ENCODE measurements at places on chromosomes 13 and 19.

DNA sequence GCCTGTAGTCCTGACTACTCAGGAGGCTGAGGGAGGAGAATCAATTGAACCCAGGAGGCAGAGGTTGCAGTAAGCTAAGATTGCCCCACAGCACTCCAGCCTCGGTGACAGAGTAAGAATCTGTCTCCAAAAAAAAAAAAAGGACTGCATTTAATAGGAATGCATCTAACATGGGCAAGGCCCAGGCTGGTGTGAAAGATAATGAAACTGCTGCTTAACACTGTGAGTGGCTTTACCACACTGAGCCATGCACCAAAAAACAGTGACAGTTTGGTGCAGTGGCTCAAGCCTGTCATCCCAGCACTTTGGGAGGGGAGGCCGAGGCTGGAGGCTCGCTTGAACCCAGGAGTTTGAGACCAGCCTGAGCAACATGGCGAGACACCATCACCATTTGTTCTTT, 8.6 kb downstream of the GTF2F1 start:
- DNase-seq, result no peak

DNA sequence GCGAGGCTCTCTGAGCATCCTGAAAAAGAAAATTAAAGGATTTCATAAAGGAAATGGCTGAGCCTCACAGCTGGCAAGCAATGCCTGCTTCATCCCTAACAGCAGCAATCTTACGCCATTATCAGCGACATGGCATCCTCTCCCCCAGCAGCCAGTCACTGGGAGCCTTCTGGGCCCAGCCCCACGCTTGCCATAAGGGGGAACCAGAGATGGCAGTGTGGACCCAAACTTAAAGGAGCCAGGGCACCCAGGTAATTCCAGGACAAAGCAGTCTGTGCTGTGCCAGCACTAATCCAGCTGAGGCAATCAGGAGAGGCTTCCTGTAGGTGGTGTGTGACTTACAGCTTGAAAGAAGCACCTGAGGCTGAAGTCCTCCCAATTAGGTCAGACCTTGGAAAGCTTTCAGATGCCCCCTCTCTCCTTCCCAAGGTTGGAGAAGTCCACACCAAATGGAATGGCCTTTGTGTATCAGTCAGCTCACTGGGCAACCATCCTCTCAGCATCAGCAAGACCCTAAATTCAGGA, 10.3 kb downstream of the VSTM2B start:
- DNase-seq, result no peak

DNA sequence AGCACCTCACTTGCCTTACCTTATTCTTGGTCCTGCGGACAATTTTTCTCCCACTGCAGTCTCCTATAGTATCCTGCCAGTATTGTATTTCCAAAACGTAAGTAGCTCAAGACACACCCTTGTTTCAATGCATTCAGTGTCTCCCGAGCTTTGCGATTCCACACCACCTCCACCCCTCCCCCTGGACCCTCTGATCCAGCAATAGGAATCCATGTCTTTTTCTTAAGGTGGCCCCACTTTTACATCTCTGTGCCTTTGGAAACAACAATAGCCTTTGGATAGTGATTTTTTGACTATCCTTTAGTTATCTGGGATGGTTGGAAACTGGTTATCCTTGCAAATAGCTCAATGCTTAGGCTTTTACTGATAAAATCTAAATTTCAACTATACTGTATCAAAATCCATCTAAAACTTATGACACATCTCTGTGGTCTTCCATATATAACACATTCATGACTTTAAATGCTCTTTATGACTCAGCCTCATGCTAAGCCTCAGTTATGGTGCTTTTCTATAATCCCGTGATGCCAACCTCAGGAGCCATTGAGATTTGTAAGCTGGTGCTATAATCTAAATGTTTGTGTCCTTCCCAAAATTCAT, 27.1 kb downstream of the FAM216B start:
- DNase-seq, result no peak

GRCh38 chr13:104823071-104823470, 1712.4 kb downstream of the EFNB2 start:
- DNase-seq, result no peak

GRCh38 chr13:106796280-106797047, 228.5 kb upstream of the ARGLU1 start:
- DNase-seq, result no peak

DNA sequence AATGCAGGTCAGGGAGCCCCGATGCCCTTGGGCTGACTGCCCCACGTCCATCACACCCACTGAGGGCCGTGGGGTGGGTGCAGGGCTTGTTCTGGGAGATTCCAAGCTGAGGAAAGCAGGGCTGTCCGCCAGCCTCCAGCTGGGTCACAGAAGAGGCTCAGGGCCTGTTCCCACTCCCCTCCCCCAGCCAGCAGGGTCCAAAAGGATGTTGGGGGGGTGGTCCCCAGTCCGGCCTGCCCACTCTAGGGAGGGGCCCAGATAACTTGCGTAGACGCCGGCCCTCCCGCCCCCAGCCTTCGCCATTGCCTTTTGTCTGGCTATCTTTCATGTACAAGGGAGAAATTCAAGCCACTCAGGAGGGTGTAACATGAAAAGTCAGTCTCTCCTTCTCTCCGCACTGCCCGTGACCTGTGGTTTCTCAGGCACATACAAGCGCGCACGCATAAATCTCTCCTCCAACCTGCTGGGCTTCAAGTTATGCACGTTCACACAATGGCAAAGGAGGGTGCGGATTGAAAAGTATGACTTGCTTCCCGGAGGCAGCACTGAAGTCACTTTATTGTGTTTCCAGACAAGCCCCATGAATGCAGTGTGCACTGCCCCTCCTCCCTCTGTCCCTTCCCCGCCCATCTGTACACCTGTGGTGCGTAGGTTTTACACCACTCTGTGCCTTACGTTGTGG, 20.2 kb downstream of the CARM1 start:
- no peak for DNase-seq

DNA sequence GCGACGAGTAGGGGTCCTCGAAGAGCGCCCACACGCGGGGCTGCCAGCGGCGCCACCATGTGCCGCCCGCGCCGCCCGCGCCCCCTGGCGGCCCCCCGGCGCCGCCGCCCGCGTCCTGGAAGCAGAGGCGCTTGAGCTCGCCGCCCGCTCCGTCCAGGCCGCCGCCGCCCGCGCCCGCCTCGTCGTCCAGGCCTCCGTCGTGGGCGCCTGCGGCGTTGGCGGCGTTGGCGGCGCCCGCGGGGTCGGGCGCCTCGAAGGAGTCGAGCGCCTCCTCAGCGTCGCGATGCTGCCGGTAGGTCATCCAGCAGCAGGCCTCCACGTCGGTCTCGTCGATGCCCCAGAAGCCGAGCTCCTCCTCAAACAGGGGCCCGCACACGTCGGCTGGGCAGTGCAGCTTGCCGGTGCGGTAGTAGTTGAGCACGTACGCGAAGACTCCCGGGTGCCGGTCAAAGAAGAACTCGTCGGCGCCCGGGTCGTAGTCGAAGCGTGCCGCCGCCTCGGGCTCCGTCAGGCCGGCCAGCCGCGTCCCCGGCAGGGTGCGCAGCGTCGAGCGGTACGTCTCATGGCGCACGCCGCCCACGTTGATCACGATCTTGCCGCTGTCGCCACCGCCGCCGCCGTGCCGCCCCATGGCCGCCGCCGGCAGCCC, 829 bp downstream of the KCNC3 start:
- DNase-seq, result no peak

- no peak for DNase-seq
These were observed at the start of gene LILRA5 for GRCh38 chr19:54312436-54313377. LILRA5 (minus strand) TSS chr19:54313166; CDS start chr19:54313019, 147 bp downstream.

Data from germinal center (tissue), 1 donor.